ENCODE measurements at places on chromosomes 5 and 9.

GRCh38 chr9:16652582-16652981, 217.9 kb downstream of the BNC2 start:
- DNase-seq, result no peak

GRCh38 chr5:179194201-179194910, 134.2 kb downstream of the ZNF354C start:
- no peak for DNase-seq

GRCh38 chr5:80092486-80093107, 57.4 kb downstream of the THBS4 start:
- DNase-seq, result no peak

- no peak for DNase-seq
Observed at GRCh38 chr9:34437006-34437925, 21.1 kb downstream of the FAM219A start.

- no peak for DNase-seq
Observed at GRCh38 chr9:89606049-89606623, 1.3 kb downstream of the GADD45G start.

- DNase-seq, result no peak
Observed at GRCh38 chr5:124742983-124743601, 3.3 kb downstream of the ZNF608 start.

- DNase-seq, result no peak
Observed at GRCh38 chr5:173972925-173973615, 15.9 kb upstream of the C5orf47 start.

DNA sequence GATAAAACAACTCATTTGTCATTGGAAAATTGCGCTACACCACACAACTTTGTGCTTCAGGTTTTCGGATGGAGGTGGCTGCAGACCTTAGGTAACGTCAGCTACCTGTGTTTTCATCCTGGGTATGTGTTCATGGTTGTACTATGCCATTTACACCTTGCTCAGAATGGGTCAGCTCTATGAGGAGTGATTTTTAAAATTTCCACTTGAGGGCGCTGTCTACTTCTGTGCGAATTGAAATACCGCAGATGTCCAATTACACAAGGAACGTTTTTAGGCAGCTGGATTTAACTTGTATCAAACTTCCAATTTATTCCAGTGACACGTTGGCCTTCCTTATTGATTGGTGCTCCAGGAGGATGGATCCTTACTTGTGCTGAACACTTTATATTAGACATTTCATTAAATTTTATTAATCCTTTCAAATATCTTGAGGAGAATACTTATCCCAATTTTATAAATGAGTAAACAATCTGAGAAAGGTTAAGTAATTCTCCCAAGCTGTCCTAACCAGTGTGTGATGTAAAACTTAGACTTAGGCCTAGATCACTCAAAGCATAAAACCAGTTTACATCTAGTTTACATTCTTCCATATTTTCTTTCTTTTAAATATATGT, 23.4 kb downstream of the DMRTA1 start:
- no peak for DNase-seq

DNA sequence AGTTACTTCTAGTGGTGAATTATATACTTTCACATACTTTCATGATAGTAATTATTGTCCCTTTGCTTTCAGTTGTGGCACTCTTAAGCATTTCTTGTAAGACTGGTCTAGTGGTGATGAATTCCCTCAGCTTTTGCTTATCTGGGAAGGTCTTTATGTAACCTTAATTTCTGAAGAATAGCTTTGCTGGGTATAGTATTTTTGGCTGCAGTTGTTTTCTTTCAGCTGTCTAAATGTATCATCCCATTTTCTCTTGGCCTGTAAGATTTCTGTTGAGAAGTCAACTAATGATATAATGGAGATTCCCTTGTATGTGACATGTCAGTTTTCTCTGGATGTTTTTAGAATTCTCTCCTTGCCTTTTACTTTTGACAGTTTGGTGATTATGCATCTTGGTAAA, 41.0 kb downstream of the TMEM38B start:
- no peak for DNase-seq

- DNase-seq, result no peak
Observed at GRCh38 chr9:96394832-96395496, 11.5 kb upstream of the SLC35D2 start.

DNA sequence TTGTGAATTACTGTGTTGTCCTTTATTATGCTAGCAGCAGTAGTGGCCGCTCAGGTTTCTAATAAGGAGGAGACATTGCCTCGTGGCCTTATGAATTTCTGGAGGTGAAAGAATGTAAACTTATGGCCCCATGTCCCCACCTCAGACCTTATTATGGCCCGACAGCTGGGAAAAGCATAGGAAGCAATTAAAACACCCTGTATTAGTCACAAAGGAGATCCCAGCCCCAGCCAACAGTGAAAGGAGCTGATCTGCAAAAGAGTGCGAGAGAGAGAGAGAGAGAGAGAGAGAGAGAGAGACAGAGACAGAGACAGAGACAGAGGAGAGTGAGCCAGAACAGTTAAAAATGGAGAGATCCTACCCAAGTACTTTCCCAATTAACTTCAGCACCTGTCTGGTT, 269.3 kb downstream of the DMRT2 start:
- DNase-seq, result no peak

GRCh38 chr5:179974946-179975712, 67.4 kb upstream of the TBC1D9B start:
- no peak for DNase-seq

Measured in cortex of kidney (tissue), 1 donor.